ENCODE measurements at places on chromosomes 5 and 9. TPM values are rescaled to one million over a fixed set of nuclear protein-coding genes. Genes with fewer than 3 reads are reported as not detected.

The PCDHGA1 gene
- 0.07 TPM for total RNA-seq

The ENG gene
- total RNA-seq: 19.3 TPM

The GARNL3 gene
- total RNA-seq: 3.5 TPM

- no peak overlapping the region for H3K4me3 ChIP-seq
- no peaks in the 10 kb centered on the region for H3K4me1 ChIP-seq
- H3K36me3 ChIP-seq: no peaks in the 10 kb centered on the region
- DNase-seq: no peak
These were observed 426.4 kb downstream of the DTWD2 start for GRCh38 chr5:118561971-118562370.
